Activated CD8-positive, alpha-beta T cell treated with anti-CD3 and anti-CD28 coated beads, Interleukin-2, amount 10 ng/mL, durations not matched to agents 7 days and 5 days (primary cell): ENCODE measurements at places on chromosomes 7 and 10. TPM values are rescaled to one million over a fixed set of nuclear protein-coding genes. Genes with fewer than 3 reads are reported as not detected.

LIPN gene
- not detected for total RNA-seq

GRCh38 chr7:4681886-4682620 lies at the start of gene FOXK1:
Gene FOXK1, plus strand, starts transcription at chr7:4682295. Its CDS starts 14 bp downstream, at chr7:4682309.
- no peaks in the 10 kb centered on the region for H3K27me3 ChIP-seq
- DNase-seq: peak; percentile 80
- H3K27ac ChIP-seq: peak within 1 kb of the TSS; percentile 88
- peaks cover 17% of the 10 kb centered on the region for H3K36me3 ChIP-seq

DNA sequence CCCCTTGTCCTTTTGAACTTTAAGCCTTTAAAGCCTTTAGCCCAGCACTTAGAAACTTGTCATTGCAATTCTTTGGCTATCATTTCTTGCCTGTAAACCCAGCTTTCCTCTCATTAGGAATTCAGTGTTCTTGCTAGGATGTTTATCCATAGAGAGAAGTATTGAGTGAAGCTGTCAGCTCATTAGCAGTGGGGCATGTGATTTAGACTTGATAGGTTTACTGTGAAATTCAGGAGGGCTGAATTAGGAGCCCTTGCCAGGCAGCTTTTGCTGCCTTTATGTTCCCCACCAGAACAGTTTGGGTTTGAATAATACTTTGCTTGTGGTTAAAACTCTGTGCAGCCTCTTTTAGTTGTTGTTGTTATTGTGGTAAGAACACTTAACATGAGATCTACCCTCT lies 39.5 kb downstream of the LHFPL3 start:
- no peaks in the 10 kb centered on the region for H3K4me1 ChIP-seq
- DNase-seq: no peak
- no peaks in the 10 kb centered on the region for H3K27me3 ChIP-seq
- no peak overlapping the region for H3K27ac ChIP-seq
- H3K4me3 ChIP-seq: no peak overlapping the region

GRCh38 chr10:32163071-32163761 lies 107.0 kb upstream of the KIF5B start:
- H3K36me3 ChIP-seq: no peaks in the 10 kb centered on the region
- H3K4me1 ChIP-seq: no peaks in the 10 kb centered on the region
- no peak for DNase-seq
- no peak overlapping the region for H3K4me3 ChIP-seq

IKZF1 gene
- 374 TPM for total RNA-seq

GRCh38 chr10:68146133-68146532 lies 36.8 kb downstream of the MYPN start:
- H3K27me3 ChIP-seq: peaks cover 2% of the 10 kb centered on the region
- H3K4me3 ChIP-seq: no peak overlapping the region
- DNase-seq: no peak

GRCh38 chr10:86177537-86178155 lies 188.9 kb downstream of the GRID1 start:
- no peak overlapping the region for H3K4me3 ChIP-seq
- no peak overlapping the region for H3K27ac ChIP-seq
- no peak for DNase-seq
- peaks cover 3% of the 10 kb centered on the region for H3K27me3 ChIP-seq
- H3K4me1 ChIP-seq: no peaks in the 10 kb centered on the region

- H3K27ac ChIP-seq: no peak overlapping the region
- H3K4me1 ChIP-seq: no peaks in the 10 kb centered on the region
- H3K27me3 ChIP-seq: no peaks in the 10 kb centered on the region
Measured at GRCh38 chr10:33616956-33617355, 282.5 kb upstream of the NRP1 start.

- no peaks in the 10 kb centered on the region for H3K4me1 ChIP-seq
- DNase-seq: no peak
- H3K27me3 ChIP-seq: no peaks in the 10 kb centered on the region
- H3K4me3 ChIP-seq: no peak overlapping the region
- H3K27ac ChIP-seq: no peak overlapping the region
- no peaks in the 10 kb centered on the region for H3K36me3 ChIP-seq
Measured at GRCh38 chr7:102992509-102992937, 79.7 kb downstream of the LRRC17 start.

- peaks cover 46% of the 10 kb centered on the region for H3K36me3 ChIP-seq
- H3K27ac ChIP-seq: no peak overlapping the region
- no peak overlapping the region for H3K4me3 ChIP-seq
- H3K4me1 ChIP-seq: peaks cover 62% of the 10 kb centered on the region
- DNase-seq: no peak
Measured at GRCh38 chr7:6379886-6380285, 67.9 kb downstream of the DAGLB start.
